H1 (cell line): ENCODE measurements at places on chromosomes 11 and 22.

DNA sequence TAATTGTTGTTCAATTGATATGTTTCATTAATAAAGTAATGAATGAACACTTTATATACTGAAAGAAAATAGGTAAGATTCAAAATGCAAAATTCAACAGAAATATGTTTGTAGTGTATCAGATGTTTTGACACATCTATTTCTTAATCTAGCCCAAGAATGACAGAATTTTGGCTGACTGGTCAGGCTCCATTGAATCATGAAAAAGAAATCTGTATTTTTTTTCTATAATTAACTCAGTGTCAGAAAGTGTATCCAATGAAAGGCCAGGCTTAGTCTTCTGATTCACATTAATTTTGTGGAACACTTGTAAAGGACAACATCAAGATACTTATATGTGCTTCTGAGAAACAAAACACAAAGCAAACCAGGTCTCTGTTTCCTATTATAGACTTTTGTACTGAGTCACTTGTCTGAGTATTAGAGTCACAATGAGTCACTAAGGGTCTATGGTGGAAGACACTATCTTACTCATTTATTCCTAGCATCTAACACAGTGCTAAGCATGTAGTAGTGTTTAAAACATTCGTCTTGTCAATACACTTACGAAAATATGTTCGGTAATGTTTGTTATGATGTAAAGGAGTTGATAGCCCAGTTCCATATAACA, 297.7 kb upstream of the CCDC90B start:
- H3K27ac ChIP-seq = no peak overlapping the region
- DNase-seq = no peak
- H3K36me3 ChIP-seq = no peaks in the 10 kb centered on the region
- no peaks in the 10 kb centered on the region for H3K4me1 ChIP-seq
- H3K4me3 ChIP-seq = no peak overlapping the region

DNA sequence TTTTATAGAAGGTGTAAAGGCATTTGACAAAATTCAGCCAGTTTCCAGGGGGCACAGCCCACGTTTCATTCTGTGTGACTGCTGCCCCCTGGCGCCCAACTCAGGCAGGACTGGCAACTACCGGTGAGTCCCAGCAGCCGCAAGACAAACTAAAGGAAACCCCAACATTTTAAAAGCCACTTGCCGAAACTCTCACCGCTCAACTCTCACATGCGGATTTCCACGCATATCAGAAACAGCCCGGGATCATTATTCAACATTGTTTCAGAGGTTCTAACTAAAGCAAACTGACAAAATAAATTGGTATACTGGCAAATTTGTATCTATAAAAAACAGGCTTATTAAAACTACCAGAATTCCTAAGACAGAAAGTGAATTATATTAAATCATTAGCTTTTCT, 48.2 kb downstream of the MORC2 start:
- peaks cover 6% of the 10 kb centered on the region; the same call in 1 of the 2 replicates for H3K36me3 ChIP-seq
- peak; percentile 43 for DNase-seq

- no peak overlapping the region for H3K27ac ChIP-seq
- H3K4me3 ChIP-seq = no peak overlapping the region
- no peaks in the 10 kb centered on the region for H3K4me1 ChIP-seq
These were observed 20.9 kb upstream of the UPB1 start for GRCh38 chr22:24474221-24474620.

DNA sequence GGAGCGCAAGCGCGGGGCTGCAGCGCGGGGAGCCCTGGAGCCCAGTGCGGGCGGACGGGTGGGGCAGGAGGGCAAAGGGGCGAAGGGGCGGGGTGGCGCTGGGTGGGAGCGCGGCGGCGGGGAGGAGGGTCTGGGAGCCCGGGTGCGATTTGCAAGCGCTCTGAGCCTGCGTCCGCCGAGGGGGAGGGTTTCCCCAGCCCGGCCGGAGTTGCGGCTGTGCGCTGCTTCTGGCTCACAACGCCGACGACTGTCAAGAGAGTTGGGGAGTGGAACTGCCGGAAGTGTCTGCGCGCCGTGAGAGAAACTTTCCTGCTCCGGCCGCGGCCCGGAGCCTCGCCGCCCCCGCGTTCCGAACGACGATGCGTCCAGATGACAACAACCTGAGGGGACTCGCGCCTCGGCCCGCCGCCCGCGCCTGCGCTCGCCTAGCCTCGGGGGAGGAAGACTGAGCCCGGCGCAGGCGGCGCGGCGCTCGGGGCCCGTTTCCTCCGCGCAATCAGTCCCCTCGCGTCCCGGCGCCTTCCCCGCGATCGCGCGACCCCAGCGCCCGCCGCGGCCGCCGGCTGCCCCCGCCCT, at the start of gene ARHGAP42:
Gene ARHGAP42 (plus strand): TSS at position 235 of the 576 bp plus-strand sequence. CDS start 391 bp downstream, outside the sequence.
- no peaks in the 10 kb centered on the region for H3K4me1 ChIP-seq
- H3K27ac ChIP-seq = peak within 1 kb of the TSS; percentile 75
- H3K4me3 ChIP-seq = peak within 1 kb of the TSS; percentile 89
- H3K36me3 ChIP-seq = no peaks in the 10 kb centered on the region
- no peaks in the 10 kb centered on the region for H3K27me3 ChIP-seq

DNA sequence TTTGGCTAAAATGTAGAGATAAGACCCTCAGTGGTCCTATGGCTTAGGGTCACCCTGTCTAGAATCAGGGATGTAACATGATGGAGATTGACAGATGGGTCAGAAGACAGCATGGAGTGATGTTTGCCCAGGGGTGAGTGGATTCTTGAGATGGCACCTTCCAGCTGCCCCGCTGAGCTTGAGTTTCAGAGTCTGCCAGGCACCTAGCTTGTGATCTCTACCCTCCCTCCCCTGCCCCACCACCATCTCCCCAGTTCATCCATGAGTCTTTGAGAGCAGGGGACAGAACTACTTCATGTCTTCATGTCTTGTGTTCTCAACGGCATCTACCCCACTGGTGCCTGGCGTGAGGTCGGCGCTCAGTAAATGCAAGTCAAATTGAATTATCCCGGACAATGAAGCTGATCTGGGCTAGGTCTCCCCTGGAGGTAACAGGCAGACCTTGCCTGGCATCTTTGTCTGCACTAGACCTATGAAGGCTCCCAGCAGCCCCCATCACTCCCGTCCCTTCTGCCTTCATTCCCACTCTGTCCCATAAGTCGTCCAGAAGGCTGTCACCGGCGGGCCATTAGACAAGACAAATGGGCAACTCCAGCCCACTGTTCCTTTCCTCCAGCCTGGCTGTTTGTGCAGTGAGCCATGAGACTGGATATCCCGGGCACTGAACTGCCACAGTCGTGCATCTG, 239.2 kb upstream of the TBCEL start:
- H3K36me3 ChIP-seq = no peaks in the 10 kb centered on the region
- H3K27me3 ChIP-seq = no peaks in the 10 kb centered on the region
- no peak for DNase-seq
- no peak overlapping the region for H3K27ac ChIP-seq
- H3K4me1 ChIP-seq = peaks cover 8% of the 10 kb centered on the region
- no peak overlapping the region for H3K4me3 ChIP-seq
